Sigmoid colon (tissue), 7 donors: ENCODE measurements at places on chromosomes 16 and 17. TPM values are rescaled to one million over a fixed set of nuclear protein-coding genes. Genes with fewer than 3 reads are reported as not detected.
A peak's percentile ranks its signal among the peaks of the same experiment; 100 is the strongest.

- no peak for DNase-seq
Observed at GRCh38 chr16:4011940-4012629, 104.2 kb downstream of the ADCY9 start.

DNA sequence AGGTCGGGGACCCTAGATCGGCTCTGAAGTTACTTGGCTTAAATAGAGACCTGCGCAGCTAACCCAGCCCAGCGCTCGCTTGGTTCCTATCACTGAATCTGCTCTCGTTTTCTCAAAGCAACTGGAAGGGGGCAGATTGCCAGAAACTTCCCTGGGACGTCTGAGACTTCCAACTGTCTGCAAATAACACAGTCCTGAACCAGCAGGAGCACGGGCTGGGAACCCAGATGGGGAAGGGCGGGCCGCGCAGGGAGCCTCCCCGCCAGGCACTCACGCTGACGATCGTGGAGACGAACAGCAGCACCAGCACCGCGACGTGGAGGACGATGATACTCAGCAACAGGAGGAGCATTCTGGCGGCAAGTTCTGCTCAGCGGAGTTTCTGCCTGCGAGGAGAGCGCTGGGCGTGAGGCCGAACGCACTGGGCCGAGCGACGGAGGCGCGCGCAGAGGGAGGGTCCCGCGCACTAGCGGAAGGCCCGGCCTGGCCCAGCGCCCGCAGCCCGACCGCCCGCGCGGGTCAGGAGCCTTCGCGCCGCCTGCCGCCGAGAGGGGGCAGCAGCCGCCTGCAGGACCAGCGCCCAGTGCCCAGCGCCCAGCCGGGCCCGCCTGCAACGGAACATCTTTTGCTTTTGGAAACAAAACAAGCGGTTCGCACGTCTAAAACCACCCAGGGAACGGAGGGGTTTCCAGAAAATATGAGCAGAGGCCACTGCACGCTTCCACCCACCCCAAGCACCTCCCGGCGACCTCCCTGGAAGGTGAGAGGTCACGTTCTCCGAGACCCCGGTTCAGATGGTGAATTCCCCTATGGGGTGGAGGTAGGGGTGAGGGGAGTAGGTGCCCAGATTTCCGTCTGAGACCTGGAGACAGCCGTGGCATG is 4.5 kb downstream of the PMP22 start:
- DNase-seq: peak; percentile 97

DNA sequence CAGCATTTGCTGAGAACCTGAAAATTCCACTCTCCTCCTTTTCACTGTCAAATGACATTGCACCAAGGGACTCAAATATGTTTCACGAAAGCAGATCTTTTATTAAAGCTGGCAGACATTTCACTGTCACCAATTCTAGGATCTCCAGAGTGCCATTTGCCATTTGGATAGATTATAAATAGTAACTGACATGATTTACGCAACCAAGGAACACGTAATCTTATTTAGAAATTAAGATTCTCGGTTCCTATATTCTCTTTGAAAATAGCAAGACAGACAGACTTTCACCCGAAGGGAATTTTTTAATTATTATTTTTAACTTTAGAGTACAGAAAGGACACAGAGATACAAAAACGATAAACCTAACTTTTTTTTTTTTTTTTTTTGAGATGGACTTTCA is 49.6 kb downstream of the ANKFY1 start:
- no peak for DNase-seq

DNA sequence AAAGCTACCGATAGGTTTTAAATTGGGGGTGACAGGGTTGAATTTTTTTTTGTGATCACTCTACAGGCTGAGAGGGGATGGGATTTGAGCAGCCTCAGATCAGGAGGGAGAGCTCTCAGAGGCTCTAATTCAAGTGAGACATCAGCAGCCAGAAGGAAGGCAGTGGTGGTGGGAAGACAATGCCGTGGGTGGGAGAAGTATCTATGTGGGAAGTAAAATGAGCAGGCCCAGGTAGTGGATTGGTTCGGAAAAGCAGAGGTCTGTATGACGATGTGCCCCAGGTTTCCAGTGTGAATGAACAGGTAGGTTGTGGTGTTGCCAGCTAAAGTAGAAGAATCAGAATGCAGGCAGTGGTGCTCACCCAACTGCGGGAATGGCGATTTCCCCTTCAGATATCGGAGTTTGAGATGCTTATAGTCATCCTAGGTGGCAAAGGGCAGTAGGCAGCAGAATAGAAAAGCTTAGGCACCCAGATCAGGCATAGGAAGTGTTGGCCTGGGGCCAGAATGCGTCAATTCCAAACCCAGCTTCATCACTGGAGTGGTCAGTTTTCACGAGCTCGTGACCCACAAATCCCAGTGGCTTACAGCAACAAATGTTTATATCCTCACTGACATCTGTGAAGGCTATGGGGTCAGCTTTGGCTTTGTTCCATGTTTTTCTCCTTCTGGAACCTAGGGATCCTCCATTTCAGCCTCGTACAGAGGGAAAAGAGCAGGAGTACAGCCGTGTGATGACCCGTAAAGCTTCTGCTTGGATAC is 24.0 kb downstream of the MEOX1 start:
- DNase-seq: no peak

DNA sequence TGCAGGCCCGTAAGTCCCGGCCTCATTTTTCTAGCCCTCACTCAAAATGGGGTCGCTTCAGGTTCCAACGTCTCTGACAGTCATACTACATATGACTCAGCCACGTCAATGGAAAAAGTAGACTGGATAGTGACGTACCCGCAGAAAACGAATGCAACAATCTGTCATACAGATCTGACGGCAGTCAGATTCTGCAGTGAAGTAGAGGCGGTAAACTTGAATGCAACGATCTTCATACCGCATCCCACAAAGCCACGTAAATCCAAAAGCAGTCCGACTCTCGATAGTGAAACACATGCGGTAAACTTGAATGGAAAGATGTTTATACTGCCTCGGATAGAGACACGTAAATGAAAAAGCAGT is 38.4 kb upstream of the ARL4D start:
- peak; percentile 88 for DNase-seq

GRCh38 chr16:90053902-90054500 is 23.1 kb downstream of the PRDM7 start:
- DNase-seq: no peak

GRCh38 chr16:89904606-89905510 is 13.8 kb upstream of the MC1R start:
- DNase-seq: no peak

FSCN2 gene
- not detected for total RNA-seq

TVP23A gene
- total RNA-seq: not detected

CARD14 gene
- not detected for total RNA-seq

TOP2A gene
- total RNA-seq: 0.33 TPM
